ENCODE measurements at places on chromosomes 6 and 20.

DNA sequence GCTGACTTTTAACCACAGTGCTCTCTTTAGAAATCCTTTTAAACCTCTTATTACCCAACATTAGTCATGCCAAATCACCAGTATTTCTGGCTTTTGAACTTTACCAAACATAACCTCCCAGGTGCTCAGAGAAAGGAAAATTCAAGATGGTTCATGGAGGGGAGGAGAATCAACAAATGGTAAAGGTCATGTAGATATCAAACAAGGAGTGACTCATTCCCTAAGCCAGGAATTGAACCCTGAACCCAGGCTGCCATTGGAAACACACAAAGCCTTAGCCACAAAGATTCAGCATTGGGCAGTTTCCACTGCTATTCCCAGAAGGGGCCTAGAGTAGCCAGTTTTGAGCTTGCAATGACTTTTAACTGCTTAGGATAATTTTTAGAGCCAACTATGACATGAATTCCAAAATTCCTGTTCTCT lies 21.6 kb upstream of the ENTPD6 start:
- no peak for DNase-seq

GRCh38 chr20:9143926-9144325 lies 75.0 kb downstream of the PLCB4 start:
- DNase-seq, result no peak

- DNase-seq, result no peak
Observed at GRCh38 chr20:56417911-56418310, 5.9 kb downstream of the CASS4 start.

- DNase-seq, result no peak
Observed at GRCh38 chr20:37442986-37443385, 78.1 kb upstream of the NNAT start.

DNA sequence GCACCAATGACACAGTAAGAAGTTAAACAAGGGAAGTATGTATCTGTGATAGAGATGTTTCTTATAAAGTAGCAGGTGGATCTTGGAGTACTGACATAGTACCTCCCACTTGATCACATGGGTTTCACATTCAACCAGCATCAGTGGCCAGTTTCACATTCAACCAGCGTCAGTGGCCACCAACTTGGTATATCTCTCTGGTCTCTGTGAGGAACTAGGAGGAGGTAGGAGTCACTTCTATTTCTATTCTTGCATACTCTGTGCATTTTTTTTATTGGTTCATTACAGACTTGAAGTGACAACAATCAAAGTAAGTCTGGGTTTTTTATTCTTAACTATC lies 200.3 kb upstream of the SIM1 start:
- DNase-seq, result no peak

GRCh38 chr20:3932277-3932676 lies 43.1 kb downstream of the PANK2 start:
- DNase-seq, result no peak

DNA sequence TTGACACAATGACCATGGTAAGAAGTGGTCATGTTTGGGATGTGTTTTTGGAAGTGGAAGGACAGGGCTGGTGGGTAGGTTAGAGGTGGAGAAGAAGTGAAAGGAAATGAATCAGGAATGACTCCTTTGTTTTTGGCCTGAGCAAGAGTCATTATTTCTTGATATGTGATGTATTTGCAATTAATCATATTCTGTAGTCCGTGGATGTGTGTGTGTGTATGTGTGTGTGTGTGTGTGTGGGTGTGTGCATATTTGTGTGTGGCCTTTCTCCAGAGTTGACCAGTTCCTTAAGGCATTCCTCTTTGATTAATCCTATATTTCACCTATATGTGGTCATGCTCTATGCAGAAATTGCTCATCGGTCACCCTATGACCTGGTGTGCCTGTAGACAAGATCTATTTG lies 130.7 kb downstream of the UTRN start:
- no peak for DNase-seq

DNA sequence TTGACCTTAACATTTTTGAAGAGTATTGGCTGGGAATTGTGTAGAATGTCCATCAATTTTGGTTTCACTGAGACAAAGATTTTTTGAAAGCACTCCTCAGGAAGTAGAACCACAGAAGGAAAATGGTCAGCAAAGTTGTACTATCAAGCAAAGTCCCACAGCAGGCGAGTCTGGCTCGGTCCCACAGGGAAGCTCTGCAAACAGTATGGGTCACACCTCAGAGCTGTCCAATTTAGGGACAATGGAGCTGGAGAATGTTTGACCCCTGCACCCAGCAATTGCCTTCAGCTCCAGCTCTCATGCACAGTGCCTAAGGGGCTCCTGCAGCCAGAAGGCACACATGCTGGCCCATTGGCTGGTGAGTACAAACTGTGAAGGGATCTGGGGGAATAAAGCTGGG lies 147.0 kb downstream of the MAFB start:
- DNase-seq, result no peak

- DNase-seq, result peak; percentile 71
Observed at GRCh38 chr6:113854531-113855499, 2.3 kb upstream of the MARCKS start.

- no peak for DNase-seq
Observed at GRCh38 chr6:123105561-123105960, 109.5 kb downstream of the CLVS2 start.

DNA sequence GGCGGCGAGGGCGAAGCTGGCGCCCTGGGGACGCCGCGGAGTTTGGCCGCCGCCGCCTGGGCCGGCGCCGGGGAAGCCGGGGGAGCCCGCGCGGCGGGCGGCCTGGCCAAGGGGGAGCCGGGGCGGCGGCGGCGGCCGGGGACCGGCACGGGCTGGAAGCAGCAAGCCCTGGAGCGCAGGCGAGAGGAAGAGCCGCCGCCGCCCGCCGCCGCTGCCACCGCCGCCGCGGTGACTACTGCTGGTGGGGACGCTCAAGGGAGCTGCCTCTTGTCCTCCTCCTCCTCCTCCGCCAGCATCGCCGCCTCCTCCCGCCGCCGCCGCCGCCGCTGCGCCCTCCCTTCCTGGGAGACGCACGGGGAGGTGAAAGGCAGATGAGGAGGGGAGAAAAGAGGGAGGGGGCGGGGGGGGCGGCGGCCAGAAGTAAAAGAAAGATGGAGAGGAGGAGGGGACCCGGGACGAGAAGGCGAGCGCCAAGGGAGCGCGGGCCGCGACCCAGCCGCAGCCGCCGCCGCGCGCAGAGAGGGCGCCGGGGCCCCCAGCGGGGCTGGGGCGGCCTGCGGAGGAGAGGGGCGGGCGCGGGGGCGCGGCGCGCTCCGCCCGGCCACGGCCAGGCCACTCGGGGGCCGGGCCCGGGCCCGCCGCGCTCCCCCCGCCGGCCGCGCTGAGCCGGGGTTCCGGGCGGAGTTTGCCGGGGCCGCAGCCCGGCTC lies 846 bp downstream of the PDE10A start:
- no peak for DNase-seq

DNA sequence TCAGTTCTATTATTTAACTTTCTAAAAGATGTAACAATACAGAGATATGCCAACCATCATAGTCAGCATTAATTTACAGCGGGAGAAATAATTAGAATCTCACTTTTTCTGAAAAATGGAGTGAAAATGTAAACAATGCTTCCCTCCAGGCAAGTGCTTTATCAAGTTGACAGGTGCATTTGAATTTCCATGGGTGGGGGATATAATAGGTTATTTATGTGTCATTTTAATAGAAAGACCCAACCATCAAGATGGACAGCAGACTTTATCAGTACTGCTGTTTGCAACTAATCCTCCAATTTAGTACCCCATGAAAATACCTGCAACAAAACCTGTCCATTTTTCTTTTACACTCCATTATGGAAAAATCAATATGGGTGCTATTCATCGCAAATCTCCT lies 780.1 kb downstream of the TFAP2A start:
- DNase-seq, result no peak

DNA sequence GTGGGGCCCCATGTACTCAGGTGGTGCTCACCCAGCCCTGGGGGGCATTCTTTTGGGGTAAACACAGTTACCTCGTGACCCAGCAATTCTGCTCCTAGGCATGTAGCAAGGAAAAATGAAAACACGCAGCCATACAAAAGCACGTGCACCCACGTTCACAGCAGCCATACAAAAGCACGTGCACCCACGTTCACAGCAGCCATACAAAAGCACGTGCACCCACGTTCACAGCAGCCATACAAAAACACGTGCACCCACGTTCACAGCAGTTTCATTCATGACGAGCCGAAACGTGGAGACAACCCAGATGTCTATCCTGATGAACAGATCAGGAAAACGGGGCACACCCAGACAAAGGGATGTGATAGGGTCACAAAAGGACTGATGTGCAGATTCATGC lies 57.1 kb downstream of the YTHDF1 start:
- DNase-seq, result no peak

DNA sequence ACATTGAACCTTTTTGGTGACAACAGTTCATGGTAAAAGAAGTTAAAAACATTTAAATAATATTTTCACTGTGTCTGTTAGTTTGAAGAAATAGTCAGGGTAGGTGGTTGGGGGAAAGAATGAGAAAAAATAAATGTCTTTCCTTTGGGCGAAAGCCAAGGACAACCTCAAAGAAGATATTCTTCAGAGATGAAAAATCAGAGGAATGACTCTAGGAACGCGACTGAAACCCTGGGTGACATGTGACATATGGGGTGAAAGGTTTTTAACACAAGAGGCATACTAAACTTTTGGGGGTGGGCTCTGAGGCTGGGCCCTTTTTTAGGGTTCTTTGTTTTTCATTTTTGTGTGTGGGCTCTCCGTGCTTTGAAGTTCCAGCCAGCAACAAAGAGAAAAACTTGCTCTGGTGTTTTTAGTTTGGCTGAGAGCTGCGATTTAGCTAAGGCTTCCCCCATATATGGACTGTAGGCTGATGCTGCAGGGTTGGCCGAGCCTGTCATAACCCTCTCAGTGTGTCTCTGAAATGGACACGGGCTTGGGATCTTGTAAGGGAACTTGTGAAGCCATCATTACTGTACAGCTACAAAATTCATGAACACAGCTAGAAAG lies 610.1 kb upstream of the ARID1B start:
- DNase-seq, result no peak
